Stimulated activated CD4-positive, alpha-beta T cell treated with anti-CD3 and anti-CD28 coated beads, Interleukin-15, amount 100 ng/mL, for 1 hour (primary cell): ENCODE measurements at places on chromosomes 4 and X.
A peak's percentile ranks its signal among the peaks of the same experiment; 100 is the strongest.

- no peak for DNase-seq
These were observed 81.6 kb downstream of the SORBS2 start for GRCh38 chr4:185730387-185730786.

GRCh38 chr4:32826169-32826568 lies 2106.0 kb downstream of the PCDH7 start:
- DNase-seq: no peak

DNA sequence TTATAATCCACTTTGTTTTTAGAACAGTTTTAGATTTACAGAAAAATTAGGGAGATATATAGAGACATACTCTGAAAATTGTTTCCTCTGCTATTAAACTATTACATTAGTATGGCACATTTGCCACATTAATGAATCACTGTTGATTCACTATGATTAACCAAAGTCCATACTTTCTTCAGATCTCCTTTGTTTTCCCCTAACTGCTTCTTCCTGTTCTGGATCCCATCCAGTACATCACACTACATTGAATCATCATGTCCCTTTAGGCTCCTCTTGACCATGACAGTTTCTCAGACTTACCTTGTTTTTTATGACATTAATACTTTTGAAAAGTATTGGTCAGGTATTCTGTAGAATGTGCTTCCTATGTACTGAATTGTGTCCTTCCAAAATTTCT lies 109.2 kb upstream of the EDNRA start:
- no peak for DNase-seq

GRCh38 chr4:183249854-183250253 lies 70.2 kb downstream of the CLDN22 start:
- DNase-seq: no peak

GRCh38 chr4:147809211-147809610 lies 77.3 kb downstream of the ARHGAP10 start:
- no peak for DNase-seq

DNA sequence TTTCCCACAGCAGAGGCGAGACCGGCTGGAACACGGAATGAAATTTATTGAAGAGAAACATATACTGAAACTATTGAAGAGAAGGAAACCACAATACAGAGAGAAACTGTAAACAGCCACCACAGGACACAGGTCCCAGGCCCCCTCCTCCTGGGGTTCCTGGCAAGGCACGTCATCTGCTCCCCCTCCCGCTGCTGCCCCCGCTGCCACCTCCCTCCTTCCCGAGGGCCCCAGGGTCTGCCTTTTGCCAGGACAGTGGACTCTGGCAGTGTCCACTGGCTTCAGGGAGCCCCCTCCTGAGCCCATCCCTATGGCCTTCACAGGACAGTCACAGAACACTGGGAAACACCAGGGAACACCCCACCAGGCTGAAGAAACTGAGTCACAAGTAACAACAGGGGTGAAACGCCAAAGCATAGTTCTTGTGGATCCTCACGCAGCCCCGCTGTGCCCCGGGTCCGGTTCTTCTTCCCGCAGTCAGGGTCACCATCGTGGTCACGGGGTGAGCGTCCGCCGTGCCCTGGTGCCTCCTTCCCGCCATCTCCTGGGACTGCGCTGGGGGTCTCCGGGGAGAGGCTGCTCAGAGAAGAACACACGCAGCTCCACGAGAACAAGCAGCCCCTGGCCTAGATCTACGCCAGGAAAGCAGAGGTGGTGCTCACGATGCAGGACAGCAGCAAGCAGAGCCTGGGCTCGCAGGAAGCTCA lies 5.4 kb downstream of the PNMA6E start:
- DNase-seq: no peak

GRCh38 chr4:130266814-130267213 lies 1170.9 kb downstream of the C4orf33 start:
- DNase-seq: no peak

DNA sequence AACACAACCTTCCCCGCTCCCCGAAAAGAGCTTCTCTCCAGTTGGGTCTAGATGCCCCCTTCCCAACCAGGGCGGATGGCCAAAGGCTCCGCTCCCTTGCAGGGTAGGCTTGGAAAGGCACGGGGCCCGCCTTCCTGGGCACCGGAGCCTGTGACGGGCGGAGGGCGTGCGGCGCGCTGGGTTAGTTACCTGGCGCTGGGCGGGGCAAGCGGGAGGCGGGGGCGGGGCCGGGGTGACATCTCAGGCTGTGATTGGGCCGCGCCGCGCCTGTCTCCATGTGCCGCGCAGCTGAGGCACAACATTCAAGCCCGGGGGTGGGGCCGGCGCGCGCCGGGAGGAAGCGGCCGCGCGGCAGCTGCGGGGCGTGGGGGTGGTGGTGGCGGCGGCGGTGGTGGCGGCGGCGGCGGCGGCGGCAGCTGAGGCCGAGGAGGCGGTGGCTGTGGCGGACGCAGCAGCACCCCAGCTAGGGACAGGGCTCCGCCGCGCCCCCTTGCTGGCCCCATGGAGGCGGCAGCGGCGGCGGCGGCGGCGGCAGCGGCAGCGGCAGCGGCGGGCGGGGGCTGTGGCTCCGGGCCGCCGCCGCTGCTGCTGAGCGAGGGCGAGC lies at the start of gene REPS2:
Gene REPS2 (plus strand): TSS at position 298 of the 604 bp plus-strand sequence. CDS start 204 bp downstream, at position 502.
- DNase-seq: peak; percentile 69
